Fibroblast of skin of scalp (primary cell): ENCODE measurements at places on chromosomes 5 and 9.

GRCh38 chr9:78986446-78986845 is 585.3 kb upstream of the TLE4 start:
- DNase-seq = peak; percentile 25

DNA sequence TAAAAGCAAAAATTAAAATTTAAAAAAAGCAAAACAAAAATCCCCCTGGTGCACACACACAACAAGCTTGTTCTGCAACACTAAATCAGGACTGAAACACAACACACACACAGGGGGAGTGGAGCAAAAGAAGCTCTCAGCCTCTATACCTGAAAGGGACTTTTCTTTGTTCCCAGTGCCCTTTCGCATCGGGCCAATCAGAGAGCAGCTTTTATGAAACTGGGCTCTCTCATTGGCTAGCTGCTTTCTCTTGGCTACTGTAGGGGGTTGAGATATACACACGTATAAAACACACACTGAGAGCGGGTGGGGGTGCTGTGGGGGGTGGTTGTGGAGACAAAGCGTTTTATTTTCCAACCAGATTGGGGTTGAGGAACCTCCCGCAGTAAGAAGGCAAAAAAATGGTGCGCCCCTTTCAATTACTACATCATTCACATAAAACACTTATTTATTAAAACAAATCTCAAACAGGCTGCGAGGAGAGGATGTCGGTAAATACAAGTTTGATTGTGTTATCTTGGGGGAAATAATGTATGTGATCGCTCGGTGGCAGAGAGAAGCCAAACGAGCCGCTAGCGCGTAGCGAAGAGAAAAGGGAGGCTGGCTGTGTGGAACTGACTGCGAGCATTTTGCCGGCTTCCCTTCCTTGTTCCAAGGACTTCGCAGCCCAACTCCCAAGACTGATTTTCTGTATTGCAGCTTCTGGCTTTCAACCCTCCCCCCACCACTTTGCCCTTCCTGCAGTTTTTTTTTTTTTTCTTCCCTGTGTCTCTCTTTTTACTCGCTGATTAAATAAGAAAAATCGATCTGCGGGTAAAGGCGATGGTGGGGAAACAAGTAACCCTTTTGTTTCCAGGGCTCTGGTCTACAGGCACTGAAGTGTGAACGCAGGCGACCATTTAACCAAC is 2.5 kb upstream of the ZNF608 start:
- DNase-seq = peak; percentile 88

- DNase-seq = peak; percentile 98
Measured at GRCh38 chr5:56625541-56625940, 189.8 kb upstream of the MAP3K1 start.

DNA sequence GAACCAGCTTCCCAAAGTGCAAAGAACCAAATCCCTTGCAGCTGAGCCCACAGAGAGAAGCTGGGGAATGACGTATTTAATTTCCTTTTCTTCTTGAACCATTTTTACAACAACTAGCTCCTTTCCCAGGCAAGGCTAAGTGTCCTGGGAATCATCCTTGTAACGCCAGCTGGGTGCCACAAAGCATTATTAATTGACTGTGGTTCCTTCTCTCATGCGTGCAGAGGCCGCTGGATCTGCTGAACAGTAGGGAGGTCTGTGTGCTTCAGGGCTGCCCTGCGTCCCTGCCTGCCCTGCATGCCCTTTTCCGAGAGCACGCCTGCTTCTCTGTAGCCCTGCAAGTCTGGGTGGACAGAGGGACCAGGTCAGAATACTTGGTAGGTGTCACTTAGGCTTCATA is 124.1 kb upstream of the OTULINL start:
- DNase-seq = no peak

DNA sequence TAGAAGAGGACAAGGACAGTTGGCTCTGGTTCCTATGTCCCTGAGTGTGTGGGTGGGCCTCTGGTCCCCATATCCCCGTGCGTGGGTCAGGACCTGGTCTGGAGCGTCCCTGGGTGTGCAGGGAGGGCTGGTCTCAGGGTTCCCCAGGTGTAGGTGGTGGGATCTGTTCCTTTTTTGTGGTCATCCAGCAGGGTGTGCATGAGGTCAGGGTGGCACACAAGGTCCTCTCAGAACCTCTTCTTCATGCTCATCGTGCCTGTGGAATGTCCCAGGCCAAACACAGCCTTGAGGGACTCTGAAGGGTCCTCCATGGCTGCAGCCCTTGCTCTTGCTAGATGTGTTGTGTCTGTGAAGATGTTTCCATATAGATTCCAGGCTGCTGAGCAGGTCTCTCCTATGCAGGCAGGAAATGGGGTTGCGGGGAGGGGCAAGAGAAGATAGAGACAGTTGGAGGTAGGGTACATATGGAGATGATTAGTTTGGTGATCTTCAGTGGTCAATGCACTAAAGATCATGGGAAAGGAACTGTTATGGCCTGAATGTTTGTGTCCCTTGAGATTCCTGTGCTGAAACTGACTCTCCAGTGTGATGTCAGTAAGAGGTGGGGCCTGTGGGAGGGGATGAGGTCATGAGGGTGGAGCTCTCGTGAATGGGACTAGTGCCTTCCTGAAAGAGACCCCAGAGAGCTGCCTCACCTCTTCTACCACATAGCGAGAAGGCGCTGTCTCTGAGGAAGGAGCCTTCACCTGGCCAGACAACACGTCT is 53.1 kb downstream of the NXNL2 start:
- peak; percentile 60 for DNase-seq

DNA sequence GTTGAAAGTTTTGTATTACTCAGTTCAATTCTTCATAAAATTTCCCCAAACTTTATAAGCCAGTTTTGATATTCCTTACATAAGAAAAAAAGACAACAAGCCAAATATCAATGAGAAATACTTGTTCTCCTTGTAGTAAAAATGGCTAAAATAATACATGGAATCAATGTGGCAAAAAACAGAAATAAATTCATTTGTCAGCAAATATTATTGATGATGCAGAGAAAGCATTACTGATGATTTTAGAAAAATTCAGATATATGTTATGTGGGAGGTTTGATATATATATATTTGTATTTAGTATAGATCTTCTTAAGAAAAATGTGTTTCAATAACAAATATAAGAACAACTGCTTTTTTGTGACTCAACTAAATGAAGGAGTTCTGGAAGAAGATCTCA is 127.0 kb upstream of the PUM3 start:
- DNase-seq = no peak

DNA sequence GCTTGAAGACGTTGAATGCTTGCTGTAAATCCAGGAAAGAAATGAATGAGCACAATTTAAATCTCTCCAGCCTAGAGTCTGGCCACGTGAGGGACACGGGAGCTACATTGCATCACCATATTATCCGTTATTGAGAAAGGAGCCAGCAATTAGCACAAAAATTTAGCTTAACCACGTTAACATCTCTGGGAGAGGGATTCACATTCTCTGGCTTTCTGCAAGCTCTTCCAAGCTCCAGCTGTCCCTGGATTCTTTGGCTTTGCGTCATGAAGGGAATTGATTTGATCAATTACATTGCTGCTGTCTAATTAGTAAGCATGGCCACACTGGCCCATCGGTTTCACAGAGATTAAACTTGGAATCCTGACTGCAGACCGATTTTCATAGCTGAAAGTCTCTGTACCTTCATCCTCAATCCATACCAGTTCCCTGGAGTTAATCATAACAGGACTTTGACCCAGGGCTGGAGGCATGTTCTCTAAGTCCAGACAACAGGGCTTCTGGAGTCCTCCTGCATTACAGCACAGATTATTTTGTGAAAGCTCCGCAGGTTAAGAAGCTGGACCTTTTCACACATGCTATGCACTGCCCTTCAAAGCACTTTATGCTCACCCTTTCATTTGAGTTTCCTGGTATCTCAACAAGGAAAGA is 31.6 kb downstream of the ADRA1B start:
- peak; percentile 53 for DNase-seq

- peak; percentile 59 for DNase-seq
Measured at GRCh38 chr5:53071738-53072137, 37.8 kb downstream of the MOCS2 start.

DNA sequence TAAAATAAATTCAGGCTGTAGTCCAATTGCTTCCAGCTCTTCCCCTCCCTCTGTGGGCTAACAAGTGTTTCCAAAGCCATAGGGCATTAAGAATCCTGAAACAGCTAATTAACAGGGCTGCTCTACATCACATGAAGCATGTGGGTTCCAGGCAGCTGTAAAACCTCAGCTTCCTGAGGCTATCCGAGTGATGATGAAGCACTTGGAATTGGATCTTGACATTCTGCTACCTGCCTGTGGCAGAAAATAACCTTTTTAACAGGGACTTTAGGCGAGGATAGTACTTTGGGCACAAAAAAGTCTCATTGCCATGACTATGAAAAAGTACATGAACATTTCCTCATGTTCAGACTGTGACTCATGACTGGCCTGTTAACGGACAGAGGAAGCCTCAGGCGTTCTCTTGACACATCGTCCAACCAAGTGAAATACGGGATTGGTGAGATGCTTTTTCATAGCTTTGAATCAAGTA is 107.2 kb downstream of the PDE4D start:
- peak; percentile 79 for DNase-seq

- peak; percentile 100 for DNase-seq
Measured at GRCh38 chr5:157384971-157385709, 74.9 kb upstream of the NIPAL4 start.

GRCh38 chr5:133843911-133844310 is 124.5 kb downstream of the C5orf15 start:
- DNase-seq = no peak

DNA sequence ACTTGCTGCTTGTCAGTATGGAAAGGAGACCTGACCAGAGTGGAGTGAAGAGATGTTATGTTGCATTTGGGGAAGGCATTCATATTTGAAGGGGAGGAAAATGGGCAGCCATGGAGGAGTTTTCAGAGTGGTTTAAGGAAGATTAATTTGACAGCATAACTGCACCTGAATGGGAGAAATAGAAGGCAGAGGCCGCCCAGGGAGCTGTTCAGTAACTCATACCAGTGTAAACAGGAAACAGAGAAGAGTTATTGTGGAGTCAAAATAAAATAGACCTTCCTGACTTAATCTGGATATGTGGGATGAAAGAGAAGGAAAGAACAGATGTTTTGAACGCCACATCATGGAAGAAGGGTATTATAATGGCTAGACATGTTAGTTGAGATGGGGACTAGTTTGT is 13.4 kb downstream of the SLC44A1 start:
- no peak for DNase-seq

- DNase-seq = peak; percentile 64
Measured at GRCh38 chr9:70590315-70590677, 175.8 kb upstream of the KLF9 start.

DNA sequence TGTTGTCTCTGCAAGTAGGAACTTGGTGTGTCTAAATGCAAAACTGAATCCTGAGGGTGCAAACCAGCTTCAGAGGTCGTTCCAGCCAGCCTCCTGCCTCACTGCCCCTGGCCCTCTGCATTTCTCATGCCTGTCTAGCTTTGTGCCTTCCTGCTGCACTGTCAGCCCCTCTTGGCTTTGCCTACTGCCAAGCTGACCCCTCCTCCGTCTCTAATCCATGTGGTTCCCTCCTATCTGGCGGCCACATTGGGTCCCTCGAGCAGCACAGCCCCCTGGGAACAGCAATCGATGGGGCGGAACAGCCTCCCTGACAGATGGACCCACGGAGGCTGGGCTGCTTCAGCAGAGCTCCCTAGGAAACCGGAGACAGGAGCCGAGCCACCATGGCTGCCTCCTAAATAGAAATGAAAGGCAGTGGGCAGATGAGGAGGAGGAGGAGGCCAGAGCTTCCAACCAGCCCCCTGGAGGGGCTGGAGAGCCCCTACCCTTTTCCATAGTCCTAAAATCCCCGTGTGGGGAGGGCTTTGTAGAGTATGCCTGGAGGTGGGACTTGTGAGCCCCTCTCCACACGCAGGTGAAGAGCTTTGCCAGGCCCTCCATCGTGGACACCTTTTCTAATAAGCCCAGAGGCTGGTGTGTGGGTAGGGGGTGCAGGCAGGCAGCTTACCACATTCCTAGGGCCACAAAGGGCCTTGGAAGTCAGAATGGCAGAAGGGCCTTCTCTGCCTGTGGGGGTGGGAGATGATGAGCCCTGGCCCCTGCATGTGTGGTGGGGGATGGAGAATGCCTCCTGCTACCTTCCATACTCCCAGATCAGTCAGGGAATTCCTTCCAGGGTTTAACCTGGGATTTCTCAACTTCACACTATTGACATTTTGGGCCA is 9.2 kb upstream of the CXXC5 start:
- DNase-seq = no peak

DNA sequence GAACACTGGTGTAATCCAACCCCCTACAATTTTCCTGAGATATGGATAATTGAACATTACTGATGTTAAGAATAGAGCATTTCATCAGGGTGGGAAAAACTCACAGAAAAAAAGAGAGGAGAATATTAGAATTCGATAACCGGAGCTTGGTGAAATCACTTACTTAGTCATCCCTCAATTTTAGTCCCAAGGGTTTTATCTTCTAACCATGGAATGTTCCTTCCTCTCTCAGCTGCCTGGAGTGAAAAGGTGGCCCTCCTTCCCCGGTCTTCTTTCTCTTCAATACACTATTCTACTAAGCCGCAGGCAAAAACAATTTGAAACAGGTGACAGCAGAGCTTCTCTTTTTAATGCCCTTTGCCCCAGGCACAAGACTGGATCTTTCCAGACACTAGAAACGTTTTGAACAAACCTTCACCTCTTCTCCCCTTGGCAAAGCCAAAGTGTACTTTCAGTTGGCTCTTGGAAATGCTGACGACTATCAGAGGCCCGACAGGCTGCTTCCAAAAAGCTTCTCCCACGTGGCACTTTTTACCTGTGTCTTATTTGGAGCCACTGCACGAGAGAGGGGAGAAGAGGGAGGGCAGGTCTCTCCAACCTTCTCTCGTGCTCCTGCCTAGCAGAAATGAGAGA is 543.9 kb downstream of the TLE1 start:
- DNase-seq = peak; percentile 21

DNA sequence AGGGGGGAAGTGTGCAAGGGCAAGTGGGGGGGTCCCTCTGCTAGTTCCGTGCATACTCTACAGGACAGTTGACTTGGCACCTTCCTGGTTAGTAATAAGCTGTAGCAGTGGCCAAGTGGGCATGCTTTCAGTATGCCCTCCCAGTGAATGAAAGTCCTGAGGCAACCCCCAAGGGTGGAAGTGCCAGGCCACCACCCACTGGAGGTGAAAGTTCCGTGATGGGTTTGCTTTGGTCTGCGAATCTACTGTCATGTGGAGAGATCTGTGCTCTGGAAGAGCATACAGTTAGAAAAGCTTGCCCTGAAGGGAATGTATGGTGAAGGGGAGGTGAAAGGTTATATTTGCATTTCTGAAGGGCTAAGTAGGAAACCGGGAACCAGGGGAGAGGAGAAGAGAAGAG is 10.3 kb downstream of the FXN start:
- no peak for DNase-seq

DNA sequence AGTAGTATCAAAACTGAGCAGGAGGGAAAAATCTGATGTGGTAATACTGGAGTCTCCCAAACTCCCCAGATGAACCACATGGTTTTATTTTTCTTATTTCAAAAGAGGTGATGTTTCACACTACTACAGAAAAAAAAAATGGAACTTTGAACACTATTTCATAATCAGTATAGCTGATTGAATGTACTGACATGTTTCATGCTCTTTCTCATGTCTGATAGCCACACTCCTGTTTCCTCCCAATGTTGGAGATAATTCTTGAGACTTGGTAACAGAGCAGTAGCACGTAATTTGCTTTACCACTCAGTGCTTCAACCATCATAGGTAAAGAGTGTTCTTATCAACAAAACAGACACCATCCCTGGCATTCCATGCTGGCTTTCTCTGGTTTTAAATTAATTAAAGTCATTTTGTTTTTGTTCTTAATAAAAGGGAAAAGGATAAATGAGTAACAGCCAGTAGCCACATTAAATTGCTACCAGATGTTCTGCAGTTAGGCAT is 85.2 kb downstream of the MUSK start:
- DNase-seq = peak; percentile 45
